ENCODE measurements at places on chromosomes 7 and 10.
A peak's percentile ranks its signal among the peaks of the same experiment; 100 is the strongest.

- no peak for DNase-seq
Observed at GRCh38 chr10:12650122-12650521, 300.8 kb downstream of the CAMK1D start.

DNA sequence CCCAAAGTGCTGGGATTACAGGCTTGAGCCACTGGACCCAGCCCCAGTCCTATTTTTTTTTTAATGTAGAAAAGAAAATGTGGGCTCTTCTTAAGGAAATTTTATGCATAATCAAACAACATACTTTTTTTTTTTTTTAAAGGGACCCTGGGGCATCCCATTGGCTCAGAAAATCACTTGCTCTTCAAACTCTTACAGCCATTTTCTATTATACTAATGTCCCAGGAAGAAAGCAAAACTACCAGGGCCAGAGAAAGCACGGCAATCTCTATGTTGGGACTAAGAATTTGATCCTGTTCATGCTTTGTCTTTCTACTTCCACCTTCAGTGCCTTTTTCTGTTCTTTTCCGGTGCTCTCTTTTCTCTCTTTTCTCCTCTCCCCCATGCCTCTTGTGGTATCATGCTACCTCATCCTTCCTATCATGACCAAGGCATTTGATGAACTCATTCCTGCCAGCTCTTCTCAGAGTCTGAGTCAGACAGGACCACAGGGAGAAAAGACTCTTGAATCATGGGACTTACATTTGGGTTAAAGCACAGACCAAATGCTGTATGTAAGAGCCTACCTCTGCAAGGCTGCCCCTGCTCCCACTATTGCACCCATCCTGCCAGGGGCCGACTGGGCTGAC is 76.4 kb upstream of the CCNY start:
- no peak for DNase-seq

DNA sequence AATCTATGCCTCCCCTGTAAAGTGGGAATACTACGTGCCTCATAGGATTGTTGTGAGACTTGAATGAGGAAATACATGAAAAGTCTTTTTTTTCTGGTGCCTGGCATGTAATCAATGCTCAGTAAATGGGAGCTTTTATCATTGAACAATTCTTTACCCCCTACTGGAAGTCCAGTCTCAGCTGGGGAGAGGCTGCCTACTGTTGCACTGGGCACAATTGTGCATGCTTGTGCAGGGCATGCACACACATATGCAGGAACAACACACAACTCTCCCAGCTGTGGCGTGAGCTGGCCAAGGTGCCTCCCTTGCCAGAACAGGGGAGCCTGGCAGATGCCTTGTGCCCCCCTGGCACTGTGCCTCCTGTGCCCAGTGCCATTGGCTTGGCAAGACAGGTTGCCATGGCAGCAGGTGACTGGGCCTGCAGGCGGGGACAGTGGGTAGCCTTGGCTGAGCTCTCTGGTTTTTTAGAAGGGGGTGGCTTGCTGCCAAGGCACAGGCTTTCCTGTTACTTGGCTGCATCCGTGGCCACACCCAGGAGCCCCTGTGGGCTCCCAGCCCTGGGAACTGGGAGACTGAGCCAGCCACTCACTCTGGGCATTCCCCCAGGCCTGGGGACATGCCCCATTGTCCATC is 16.1 kb upstream of the PALD1 start:
- peak; percentile 64 for DNase-seq

- DNase-seq = no peak
Observed at GRCh38 chr7:69871213-69871885, 273.1 kb downstream of the AUTS2 start.

DNA sequence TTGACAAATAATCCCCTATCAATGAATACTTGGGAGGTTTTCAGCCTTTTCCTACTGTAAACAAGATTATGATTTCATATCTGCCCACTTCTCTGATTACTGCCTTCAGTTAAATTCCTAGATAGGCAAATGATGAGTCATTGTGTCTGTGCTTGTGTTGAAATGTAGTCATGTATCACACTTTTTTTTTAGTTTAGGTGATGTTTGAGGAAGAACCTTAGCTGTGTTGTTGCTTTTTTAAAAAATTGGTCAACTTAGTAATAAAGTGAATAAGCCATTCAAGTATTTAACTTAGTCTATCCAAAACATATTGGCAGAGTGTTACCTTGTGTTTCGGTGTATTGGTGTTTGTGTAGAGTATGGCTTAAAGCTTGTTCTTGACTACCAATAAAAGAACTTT is 60.0 kb downstream of the WAC start:
- DNase-seq = no peak

DNA sequence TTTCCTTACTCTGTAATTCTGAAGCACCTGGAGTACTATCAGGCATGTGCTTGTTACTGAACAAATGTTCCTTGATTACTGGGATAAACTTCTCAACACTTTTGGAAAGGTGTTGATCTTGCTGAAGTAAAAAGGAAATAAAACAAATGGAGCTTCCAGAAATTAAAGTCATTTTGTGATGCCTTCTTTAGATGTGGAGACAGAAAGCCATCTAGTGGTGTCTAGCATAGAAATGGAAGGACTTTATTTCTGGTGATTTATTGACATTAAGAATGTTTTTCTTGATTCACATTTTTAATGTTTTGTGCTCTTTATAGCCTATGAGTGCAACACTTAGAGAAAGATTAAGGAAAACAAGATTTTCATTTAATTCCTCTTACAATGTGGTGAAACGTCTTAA is 1.4 kb downstream of the SFR1 start:
- no peak for DNase-seq

- no peak for DNase-seq
Observed at GRCh38 chr10:116785282-116785681, 42.9 kb upstream of the HSPA12A start.

All from nucleus accumbens (tissue), 56 donors.